ENCODE measurements at places on chromosomes 11 and 22.

DNA sequence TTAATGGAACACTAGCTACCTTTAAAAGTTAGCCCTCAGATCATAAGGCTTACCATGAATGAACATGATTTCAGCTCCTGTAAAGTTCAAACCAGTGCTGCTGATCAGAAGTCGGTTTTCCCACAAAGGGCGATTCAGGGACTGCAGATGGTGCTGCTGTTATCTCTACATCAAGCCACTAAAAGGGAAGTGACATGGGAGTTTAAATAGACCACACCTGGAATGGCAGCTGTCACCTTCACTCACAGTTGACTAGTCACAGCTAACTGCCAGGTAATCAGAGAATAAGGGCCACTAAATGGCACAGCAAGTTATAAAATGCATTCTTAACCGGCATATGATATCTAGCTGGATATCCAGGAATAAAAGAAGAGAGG, 581.1 kb upstream of the ARHGAP42 start:
- DNase-seq: no peak

DNA sequence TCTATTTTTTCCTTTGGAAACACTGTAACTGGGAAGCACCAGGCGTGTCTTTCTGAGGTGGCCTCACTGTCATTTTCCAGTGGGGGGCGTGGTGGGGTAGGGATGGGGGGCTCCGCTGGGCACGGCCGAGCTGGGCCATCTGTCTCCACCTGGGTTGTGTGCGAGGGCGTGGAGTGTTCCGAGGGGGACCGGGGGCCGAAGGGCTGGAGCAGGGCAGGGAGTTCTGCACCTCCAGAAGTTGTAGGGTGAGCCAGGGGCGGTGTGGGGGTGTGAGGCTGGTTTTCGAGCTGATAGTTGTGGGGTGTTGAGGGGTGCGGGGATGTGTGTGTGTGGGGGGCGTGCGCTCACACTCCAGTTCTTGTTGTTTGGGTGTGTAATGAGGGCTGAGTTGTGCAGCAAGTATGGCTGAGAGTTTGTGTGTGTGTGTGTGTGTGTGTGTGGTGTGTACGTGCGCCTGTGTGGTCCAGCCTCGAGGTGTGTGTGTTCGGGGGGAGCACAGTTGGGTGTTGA, 10.8 kb downstream of the YPEL4 start:
- no peak for DNase-seq

GRCh38 chr22:40044870-40045834, 50.4 kb downstream of the FAM83F start:
- peak; percentile 58 for DNase-seq

DNA sequence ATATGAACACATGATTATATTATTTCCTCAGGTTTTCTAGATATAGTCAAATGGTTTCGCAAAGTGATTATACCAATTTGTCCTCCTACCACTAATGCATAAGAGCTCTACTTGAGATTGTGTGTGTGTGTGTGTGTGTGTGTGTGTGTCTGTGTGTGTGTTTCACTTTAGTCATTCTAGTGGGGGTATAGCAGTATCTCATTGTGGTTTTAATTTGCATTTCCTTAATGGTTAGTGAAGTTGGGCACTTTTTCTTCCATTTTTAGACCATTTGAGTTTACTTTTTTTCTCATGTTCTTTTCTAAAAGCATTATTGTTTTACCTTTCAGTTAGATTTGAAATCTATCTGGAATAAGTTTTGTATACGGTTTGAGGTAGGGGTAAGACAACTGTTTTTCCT, 12.9 kb downstream of the CAPN5 start:
- DNase-seq: no peak

DNA sequence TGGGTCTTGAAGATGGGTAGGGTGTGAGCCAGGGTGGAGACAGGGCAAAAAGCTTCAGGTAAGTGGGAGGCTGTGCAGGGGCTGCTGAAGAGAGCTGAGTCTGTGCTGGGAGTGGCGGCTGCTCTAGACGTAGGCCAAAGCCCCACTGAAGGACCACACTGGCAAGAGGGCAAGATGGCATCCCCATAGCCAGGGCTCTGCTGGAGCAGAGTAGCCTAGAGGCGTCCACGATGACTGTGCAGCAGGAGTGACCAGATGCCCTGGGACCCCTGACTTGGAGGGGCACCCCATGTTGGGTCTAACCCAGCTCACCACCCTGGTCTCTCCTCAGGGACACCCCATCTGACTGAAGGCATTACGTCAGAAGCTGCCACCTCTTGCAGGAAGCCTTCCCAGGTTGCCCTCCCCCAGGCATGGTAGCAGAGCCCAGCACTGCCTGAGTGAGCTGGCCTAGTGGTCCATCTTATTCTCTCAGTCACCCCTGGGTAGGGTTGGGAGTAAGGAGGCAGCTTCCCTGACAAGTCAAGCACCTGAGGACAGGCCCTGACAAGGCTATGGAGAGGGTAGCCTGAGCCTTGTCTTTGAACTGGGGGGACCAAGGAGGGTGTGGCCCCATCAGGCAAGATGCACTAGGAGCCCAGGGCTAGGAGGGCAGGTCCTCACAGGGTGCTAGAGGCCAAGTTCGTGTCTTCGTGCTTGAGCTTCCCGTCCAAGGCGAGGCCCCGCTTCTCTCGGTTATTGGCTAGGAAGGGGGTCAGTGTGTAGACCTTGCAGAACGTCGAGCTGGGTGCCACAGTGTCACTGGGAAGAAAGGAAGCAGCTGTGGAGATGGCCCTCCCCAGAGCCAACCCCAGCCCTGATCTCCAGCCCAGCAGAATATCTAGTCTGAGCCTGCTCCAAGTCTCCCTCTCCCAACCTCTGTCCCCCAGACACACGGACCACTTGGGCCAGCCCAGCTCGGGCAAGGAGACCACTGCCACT, 33.1 kb downstream of the TPBGL start:
- DNase-seq: peak; percentile 19

DNA sequence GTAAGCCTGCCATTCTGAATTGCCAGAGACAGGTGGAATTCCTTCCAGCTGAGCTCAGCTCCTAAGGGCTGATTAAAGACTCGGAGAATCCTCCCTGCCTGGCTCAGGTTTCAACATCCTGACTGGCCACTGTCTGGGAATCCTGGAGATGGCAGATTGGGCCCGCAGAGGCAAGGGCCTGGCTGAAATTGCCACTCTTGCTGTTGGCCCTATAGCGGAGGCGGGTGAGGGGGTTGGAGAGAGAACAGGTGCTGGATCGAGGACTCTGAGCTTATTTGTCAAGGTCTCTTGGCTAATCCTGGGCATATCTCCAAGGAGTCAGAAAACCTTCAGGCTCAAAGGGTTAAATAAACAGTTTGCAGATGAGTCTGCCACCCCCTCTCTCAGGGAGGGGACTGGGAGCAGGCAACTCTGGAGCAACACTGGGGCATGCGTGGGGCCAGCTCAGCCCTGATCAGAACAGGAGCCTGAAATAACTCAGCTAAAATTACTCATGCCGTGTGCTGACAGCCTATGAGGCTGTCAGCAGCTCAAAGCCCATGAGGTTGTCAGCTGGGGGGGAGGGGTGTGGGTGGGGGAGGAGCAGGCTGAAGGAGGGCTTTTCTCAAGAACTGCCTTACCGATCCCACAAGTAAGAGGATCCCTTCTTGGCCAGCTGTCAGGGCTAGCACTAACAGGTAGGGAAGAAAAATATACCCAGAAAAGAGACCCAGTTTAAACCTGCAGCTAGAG, 14.7 kb upstream of the MFRP start:
- peak; percentile 82 for DNase-seq

- no peak for DNase-seq
Measured at GRCh38 chr11:126461096-126461440, 105.6 kb downstream of the ST3GAL4 start.

DNA sequence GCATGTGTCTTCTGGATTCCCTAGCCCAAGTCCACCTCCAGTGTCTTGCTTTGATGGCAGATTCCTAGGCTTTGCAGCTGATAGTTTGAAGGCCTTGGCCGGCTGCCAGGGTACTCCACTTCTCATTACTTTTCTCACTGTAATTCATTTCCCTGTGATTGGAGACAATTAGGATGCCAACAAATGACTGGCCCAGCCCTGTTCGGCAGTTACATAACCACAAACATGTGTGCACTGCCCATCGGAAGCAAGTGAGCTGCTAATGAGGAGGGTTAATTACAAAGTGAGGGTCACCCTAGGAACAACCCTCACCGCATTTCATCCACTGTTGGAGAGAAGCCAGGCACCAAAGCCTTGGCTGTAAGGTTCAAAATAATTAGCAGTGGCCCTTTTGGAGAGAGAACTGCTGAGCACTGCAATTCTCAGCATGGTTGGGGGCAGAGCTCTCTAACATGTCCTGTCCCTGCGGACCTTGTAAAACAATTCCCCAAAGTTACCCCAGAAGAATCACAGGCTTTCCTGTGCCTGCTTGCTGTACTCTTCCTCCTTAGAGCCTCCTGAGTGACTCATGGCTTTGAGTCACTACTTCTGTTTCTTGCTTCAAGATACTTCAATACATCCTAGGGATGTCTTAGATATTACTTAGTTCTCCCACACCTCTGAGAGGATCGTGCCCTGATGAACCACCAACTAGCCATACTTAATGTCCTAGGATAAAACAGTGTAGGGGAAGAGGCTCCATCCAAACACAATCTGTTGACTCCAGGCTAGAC, 109.7 kb upstream of the GALNT18 start:
- DNase-seq: no peak

DNA sequence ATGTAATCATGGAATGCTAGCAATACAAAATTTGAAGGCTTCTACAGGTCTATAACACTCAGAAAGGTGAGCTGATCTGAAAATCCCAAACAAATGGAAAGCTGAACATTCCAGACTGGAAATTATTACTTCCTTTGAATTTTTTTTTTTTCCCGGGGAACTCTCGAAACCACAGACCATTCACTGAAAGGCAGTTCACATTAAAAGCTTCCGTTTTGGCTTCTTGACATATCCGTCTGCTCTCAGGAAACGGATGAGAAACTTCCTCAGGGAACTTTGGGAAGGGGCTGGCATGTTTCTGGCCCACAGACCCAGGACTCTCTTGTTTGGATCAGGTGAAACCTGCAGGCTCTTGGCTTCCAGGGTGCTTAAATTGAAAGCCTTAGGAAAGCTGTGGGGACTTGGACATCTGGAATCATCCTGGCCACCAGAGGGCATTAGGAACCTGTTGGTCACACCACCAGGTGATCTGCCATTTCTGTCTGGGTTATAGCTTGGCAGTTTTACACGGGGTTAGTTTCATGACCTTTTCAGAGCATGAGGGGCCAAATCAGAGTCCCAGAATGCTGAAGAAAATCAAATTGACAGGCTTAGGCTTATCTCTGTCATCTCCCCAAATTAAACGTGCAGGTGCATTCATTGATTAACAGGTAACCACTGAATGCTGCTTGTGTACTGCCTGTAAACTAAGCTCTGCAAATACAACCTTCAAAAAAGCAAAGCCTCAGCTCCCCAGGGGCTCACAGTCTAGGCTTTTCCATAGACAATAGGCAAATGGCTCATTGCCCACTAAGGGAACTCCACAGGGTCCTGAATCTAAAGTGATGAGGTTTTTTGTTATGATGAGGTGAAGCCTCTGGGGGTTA, 22.7 kb upstream of the GRAMD1B start:
- DNase-seq: peak; percentile 83

DNA sequence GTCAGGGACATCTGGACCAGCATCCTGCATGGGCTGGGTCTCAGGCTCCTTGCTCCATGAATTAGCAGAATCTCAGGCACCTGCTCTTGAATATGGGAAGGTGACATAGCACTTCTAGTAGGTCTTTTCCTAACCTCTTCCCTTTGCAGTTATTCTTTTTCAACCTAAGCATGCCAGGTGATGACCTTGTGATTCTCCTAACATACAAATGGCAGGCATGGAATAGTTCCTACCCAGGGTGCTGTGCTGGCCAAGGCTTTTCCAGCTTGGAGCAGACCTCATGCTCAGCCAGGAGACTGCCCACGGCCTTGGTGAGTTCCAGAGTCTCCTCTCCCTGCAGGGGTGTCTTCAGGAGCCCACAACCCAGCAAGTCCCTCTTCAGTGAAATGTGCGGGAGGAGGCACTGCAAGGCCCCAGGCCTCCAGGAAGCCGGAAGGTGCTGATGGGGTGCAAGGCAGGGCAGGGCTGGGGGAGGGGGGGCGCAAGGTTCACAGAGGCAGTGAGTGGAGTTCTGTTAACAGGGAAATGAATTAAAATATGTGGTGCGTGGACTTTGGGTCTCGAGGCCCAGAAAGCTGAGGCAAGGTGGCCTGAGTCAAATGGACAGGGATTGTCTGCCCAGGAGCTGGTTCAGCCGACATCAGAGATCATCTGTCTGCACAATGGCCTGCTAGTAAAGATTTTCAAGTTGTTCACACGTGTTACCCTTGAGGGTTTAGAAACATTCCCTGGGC, 75.9 kb upstream of the SEPTIN5 start:
- DNase-seq: peak; percentile 16

DNA sequence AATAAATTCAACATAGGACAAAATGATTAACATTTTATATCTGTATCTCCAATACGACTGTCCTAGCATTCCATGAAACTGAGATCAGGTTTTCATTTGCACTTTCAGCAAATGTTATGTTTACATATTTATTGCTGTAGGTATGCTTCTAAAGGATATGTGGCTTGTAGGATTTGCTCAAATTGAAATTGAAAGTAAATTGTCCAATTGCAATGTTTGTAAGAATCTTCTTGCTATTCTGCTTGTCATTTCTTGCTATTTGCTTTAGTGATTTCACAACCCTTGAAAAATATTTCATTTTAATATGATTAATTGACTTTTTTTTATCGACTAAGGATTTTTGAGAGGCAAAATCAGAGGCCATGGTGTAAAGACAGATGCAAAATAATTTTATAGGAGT, 904.2 kb upstream of the RAG2 start:
- DNase-seq: no peak

DNA sequence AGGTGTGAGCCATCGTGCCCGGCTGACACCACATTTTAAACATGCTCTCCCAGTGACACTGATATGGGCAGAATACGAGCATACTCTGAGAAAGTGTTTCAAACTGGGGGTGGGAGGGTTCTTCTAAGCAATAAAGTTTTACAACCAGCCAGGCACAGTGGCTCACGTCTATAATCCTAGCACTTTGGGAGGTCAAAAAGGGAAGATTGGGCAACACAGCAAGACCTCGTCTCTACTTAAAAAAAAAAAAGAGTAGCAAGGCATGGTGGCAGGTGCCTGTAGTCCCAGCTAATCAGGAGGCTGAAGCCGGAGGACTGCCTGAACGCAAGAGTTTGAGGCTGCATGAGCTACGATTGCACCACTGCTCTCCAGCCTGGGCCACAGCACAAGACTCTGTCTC, 2.2 kb downstream of the GANAB start:
- DNase-seq: no peak

GRCh38 chr11:61417670-61418069, 12.1 kb downstream of the CPSF7 start:
- DNase-seq: no peak

GRCh38 chr11:120238968-120239620, 846 bp upstream of the POU2F3 start:
- no peak for DNase-seq

GRCh38 chr11:102109896-102110760, at the start of gene YAP1:
TSS of gene YAP1 (plus strand) at chr11:102110447. CDS start at chr11:102110849, 402 bp downstream.
- DNase-seq: peak; percentile 91

GRCh38 chr11:120622189-120622875, 110.8 kb downstream of the GRIK4 start:
- no peak for DNase-seq

- no peak for DNase-seq
Measured at GRCh38 chr11:97832451-97832850, 1188.3 kb upstream of the CNTN5 start.
